ENCODE measurements at places on chromosomes 12 and 14.
A peak's percentile ranks its signal among the peaks of the same experiment; 100 is the strongest.

GRCh38 chr14:70144046-70144445 is 44.7 kb downstream of the SLC8A3 start:
- peak; percentile 48 for DNase-seq

DNA sequence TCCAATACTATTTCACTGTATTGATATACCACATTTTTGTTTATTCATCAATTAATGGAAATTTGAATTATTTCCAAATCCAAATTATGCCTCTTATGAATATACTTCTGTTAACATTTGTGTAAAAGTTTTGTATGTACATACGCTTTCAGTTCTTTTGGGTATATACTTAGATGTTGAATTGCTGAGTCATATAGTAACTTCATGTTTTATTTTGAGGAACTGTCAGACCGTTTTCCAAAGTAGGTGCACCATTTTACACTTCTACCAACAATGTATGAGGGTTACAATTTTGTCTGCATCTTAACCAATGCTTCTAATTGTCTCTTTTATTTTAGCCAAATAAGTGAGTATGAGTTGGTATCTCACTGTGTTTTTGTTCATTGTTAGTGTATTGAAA is 10.2 kb upstream of the CCER1 start:
- no peak for DNase-seq

- no peak for DNase-seq
Observed at GRCh38 chr12:29012673-29013072, 136.4 kb upstream of the FAR2 start.

DNA sequence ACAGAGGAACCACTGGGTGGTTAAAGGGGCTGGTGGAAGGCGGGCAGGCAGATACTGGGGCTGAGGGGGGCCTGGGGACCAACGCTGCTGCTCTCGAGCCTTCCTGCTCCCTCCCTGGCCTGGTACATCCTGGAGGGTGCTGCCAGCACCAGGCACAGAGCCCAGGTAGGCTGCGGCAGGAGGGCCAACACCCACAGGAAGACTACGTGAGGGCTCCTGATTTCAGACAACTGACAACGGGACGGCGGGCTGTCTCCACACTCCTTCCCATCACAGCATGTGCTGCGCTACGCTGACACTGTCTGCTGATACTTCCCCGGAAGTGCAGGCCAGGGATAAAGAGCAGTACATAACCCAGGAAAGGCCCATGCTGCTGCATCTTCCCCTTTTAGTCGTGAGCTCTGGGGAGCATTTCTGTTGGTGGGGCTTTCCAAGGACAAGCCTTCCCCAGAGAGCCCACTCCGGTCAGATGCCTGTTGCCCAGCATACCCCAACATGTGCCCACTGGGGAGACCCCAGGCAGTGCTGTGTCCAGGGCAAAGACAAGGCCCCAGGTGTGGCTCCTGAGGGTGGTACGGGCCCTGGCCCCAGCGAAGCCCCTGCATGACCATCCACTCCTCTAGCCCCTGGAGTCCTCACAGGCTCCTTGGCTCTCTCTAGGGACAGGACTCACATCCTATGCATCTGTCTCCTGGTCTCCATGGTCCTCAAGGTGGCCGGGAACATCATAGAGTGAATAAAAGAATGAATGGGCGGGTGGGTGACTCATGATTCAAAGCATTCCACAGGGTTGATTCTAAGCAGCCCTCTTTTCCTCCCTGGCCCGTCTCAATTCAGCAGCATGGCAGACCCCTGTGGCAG is 38.0 kb downstream of the CHGA start:
- no peak for DNase-seq

Measured in suppressor macrophage treated with lipopolysaccharide for 4 hours (primary cell).